IPS DF 19.7 (cell line): ENCODE measurements at places on chromosomes 1 and 21.

GRCh38 chr1:30353637-30354036 is 369.7 kb downstream of the MATN1 start:
- DNase-seq: no peak

GRCh38 chr1:114468047-114468446 is 43.0 kb downstream of the TRIM33 start:
- DNase-seq: no peak

DNA sequence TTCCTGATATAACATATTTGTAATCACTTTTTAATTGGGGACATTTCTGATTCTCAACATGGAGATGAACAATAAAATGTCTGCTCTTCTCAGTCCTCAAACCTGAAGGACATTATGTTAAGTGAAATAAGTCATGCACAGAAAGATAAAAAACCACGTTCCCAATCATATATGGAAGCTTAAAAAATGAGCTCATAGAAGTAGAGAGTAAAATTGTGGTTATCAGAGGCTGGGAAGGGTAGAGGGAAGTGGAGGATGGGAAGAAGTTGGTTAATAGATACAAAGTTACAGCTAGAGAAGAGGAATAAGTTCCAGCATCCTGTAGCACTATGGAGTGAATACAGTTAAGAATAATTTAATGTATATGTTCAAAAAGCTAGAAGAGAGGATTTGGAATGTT is 1.5 kb upstream of the CD48 start:
- DNase-seq: no peak

DNA sequence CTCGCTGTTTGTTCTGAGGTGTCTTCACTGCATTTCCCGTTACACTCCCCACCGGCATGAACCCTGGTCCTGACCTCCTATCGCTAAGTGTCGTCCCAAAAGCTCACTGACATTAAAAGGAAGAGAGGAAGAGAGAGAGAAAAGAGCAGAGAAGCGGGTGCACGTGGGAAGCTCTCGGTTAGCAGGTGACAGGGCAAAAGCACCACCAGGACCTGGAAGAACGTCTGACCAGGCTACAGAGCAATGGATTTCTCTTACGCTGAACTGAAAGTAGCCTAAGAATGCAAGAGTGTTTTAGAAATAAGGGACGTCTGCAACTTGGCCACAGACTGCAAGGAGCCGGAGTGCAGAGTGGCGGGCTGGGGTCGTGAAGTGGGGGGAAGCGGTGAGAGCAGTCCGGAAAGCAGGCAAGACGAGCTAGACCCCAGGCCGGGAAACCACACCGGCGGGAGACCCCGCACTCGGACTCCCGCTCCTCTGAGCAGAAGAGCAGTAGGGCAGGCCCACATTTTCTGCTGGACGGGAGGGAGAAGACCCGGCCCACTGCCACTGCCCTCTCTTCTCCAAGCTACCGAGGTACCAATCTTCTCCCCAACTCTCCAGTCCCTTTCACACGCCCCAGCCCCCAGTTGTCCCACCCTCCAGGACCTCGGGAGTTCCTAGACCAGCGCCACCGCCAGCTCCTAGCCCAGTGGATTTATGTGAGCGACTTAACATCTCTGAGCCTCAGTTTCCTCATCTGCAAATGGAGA is 8.3 kb upstream of the MPZL1 start:
- DNase-seq: no peak

DNA sequence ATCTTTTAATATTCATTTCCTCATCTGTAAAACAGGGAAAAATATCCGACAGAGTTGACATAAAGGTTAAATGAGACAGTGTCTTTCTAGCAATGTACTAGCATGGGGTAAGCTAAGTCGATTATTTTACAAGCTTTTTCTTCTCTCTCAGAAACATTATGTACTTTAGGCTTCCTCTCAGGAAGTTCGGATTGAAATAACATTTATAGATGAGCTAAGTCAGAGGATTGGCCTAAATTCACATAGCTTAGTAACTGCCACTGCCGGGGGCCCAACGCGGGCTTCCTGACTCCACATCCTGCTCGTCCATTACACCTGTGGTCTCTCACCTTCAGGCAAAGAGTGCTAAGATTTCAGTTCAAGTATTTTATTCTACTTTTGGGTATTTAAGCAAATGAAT is 462.3 kb upstream of the NFIA start:
- DNase-seq: no peak

- no peak for DNase-seq
Measured at GRCh38 chr1:36753451-36753850, 270.7 kb upstream of the CSF3R start.

GRCh38 chr1:214453109-214453722 is 98.2 kb downstream of the PTPN14 start:
- no peak for DNase-seq

- DNase-seq: no peak
Measured at GRCh38 chr1:39167632-39168209, 36.8 kb upstream of the MACF1 start.

- DNase-seq: no peak
Measured at GRCh38 chr1:34739613-34740012, 15.2 kb upstream of the GJB5 start.

DNA sequence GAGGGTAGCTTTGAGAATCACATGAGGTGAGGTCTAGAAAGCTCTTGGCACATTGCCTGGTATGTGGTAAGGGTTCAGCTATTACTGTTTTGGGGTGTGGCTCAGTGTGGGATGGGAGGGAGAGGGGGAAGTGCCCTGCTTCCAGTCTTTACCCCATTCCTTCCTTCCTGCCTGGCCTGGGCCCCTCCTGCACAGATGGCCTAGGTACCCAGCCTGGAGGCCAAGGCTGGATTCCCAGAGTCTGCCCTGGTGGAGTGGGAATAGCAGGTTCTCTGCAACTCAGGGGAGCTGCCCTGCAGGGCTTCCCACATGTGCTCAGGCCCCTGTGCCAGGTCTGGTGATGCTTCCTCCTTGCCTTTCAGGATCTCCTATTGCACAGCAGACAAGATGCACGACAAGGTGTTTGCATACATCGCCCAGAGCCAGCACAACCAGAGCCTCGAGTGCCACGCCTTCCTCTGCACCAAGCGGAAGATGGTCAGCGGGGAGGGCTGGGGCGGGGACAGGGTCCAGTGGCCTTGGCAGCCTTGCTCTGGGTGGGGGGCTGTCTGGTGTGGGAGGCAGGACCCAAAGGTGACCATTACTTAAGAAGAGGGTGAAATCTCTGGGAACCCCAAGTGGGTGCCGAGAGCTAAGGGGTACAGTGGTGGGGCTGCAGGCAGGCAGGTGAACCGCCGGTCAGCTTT is 13.5 kb downstream of the LDLRAP1 start:
- no peak for DNase-seq

- no peak for DNase-seq
Measured at GRCh38 chr1:44505210-44505993, 100.3 kb downstream of the RNF220 start.

DNA sequence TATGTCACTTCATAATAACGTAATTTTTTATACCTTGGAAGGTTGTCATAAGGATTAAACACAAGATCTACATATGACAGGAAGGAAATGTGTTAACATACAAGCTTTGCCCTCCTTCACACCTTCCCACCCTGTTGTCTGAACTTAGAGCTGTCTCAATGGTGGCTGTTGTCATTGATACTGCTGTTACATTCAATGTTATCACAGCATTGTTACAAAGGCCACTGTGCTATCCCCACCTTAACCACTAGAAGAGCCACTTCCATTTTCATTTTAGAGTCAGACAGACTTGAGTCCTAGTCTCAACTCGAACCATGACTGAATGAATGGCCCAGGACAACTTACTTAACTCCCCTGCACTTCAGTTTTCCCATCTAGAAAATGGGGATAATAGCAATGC is 31.2 kb downstream of the TAS1R2 start:
- no peak for DNase-seq

DNA sequence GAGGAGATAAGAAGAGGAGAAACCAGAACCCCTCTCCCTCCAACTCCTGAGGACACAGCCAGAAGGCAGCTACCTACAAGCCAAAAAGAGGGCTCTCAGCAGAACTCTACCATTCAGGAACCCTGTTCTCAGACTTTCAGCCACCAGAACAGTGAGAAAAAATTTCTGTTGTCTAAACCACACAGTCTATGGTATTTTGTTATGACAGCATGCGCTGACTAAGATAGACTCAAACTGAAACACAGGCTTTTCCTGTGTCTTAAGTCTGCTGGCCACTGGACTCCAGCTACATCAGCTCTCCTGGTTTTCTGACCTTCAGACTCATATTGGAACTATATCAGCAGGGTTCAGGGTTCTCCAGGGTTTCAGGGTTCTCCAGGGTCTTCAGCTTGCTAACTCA is 126.5 kb upstream of the TNFSF4 start:
- no peak for DNase-seq

DNA sequence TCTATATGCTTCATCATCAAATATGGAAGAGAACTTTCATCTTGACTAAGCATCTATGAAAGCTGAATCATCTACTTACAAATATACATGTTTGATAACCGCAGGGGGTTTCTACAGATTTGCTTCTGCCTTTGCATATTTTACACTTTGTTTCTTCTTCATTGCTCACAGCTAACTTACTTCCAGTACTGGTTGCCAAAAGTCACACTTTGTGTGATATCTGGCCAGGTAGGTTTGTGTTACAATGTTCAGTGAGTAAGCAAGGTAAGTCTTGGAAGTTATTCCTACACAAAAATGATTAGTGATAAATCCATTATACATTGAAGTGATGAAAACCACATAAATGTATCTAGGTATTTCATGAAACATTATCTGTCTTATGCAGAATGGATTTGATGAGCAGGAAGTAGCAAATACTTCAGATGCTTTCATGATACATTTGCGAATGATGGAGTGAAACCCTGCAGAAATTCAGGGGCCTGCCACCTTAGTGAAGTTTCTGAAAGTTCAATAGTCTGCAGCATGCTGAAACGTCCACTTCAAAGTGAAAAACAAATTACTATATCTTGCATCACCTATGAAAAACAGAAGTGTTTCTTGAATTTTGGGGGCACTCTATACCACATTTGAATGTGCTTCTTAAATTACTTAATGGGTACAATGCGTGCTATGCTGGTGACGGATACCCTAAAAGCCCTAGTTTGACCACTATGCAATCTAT is 187.3 kb downstream of the ATP6V1G3 start:
- DNase-seq: no peak

- no peak for DNase-seq
Measured at GRCh38 chr1:10651389-10651766, 145.1 kb downstream of the CASZ1 start.

- no peak for DNase-seq
Measured at GRCh38 chr1:206975306-206975705, 5.0 kb upstream of the FCAMR start.

DNA sequence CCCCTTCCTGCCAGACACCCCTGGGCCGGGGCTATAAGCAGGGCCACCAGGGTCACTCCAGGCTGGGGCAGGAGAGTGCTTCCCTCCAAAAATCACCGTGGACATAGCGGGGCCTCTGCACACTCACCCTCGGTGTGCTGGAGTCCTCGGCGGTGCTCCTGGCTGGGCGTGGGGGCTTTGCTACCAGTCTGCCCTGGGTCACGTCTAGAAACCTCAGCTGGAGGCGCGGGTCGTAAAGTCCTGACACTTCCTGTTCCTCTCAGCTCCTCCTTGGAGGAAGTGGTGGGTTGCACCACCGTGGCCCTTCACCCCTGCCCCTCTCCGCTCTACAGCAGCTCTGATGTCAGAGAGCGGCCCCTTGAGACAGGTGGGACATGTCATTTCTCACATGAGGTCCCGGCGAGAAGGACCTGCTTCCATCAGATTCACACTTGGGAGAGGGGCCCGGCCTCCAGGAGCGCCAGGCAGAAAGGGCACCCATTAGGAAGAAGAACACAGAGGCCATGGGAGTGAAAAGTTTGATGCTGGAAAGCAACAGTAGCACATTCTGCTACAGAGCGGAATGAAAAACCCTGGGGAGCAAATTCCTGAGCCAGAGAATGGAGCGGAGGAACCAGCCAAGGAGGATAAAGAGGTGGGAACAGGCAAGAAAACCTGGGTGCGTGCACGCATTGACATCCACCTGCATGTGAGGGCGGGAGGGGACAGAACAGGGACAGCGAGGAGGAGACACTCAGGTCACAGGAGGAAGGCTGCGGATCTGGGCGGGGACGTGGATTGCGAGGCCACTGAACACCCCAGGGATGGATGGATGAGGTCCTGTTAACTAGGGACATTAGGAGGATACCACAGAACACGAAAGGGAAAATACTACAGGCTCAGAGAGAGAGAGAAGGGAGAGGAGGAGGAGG is at the start of gene ITGB2:
Gene ITGB2, minus strand, starts transcription at position 206 of the 911 bp plus-strand sequence. CDS start 10,117 bp downstream, outside the sequence.
- no peak for DNase-seq

GRCh38 chr1:63189677-63190076 is 132.7 kb upstream of the FOXD3 start:
- peak; percentile 90 for DNase-seq

GRCh38 chr1:23732363-23733224 is 10.7 kb upstream of the ELOA start:
- no peak for DNase-seq

- no peak for DNase-seq
Measured at GRCh38 chr1:201667479-201667878, 128.6 kb downstream of the NAV1 start.

- no peak for DNase-seq
Measured at GRCh38 chr1:25869909-25870606, 5.5 kb downstream of the PAQR7 start.

DNA sequence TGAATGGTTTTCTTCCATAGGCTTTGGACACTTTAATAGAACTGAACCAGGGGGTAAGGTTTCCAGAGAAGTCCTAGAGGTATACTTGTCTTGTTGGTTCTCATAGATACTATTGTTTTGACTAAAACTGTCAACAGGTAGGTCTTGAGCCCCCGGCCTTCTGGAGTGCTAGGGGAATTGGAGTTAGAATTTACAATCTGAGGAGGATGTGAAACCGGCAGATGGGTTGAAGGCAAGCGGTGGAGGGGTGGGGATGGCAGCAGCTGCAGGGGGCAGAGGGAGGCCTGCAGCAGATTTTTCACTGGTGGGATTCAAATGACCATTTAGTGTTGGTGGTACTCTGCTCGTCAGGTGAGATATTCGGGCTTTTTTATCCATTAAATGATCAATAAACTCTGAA is 4.3 kb upstream of the CD1D start:
- DNase-seq: no peak

- peak; percentile 70 for DNase-seq
Measured at GRCh38 chr1:22662318-22662717, 9.3 kb downstream of the C1QB start.

DNA sequence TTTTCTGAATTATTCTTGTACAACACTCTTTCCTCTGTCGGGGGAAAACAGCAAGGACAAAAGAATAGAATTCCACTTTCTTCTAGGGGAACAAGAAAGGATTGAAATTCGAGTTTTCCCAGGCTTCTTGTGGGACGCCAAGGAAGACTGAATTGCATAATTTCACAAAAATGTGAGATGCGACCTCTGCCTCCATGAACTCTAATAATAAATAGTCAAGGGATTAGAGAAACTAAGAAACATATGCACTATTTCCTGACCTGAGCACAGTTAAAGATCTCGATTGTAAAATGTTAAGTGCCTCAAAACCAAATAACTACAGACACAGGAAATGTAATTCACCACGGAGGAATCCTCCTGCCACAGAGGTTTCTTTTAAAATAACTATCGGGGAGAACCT is 117.3 kb upstream of the MARK1 start:
- DNase-seq: no peak

DNA sequence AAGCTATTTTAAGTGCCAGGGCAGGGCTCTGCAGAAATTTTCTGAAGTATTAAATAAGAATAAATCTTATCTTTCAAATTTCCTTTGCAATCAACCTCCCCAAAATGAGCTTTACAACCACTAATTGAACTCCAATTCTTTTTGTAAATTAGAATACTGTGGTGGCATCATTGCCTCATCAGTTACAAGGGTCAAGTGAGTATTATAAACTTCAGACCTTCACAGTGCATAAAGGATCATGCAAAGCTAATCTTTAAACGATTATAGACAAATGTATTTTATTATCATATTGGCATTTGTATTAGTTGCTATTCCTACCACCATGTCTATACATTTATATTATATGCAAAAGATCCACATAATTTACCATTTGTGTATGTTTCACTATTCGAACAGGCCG is 7.2 kb downstream of the CHML start:
- DNase-seq: no peak
